ENCODE measurements at places on chromosomes 1 and 21.

DNA sequence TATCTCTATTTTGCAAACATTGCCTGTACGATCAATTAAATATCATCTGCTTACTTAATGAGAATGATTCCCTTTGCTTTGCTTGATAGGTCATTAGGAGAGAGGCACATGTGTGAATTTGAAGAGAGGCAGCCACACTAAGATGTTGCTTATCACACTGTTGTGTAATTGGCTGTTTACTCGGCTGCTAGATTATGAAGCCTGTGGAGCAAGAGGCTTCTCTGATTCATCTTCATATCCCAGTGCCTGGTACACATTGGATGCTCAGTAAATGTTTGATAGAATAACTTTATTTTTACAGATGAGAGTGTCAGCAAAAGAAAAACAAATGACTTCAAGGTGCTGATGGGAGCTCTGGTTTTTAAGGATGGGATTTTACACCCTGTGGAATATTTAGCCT, 156.2 kb upstream of the C8B start:
- DNase-seq: no peak

- DNase-seq: no peak
Observed at GRCh38 chr1:204348722-204349121, 11.0 kb downstream of the PLEKHA6 start.

- DNase-seq: no peak
Observed at GRCh38 chr1:216740331-216740730, 17.1 kb upstream of the ESRRG start.

DNA sequence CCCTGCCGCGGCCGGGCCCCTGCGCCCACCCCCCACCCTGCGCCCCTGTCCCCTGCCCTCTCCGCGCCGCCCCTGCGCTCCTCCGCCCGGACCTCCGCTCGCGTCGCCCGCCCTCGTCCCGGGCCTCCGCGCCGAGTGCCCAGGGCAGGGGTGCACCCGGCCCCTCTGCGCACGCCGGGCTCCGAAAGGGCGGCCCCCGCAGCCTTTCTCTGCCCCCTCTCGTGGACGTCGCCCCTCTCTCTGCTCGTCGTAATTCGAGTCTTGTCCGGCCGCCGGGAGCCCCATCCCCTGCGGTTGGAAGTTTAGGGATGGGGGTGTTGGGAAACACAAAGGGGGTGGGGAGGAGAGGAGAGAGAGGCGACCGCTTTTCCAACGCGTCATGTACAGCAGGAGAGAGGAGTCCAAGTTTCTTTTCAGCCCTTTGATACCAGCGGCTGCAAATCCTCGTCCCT, 407 bp downstream of the GALNT2 start:
- peak; percentile 31 for DNase-seq

DNA sequence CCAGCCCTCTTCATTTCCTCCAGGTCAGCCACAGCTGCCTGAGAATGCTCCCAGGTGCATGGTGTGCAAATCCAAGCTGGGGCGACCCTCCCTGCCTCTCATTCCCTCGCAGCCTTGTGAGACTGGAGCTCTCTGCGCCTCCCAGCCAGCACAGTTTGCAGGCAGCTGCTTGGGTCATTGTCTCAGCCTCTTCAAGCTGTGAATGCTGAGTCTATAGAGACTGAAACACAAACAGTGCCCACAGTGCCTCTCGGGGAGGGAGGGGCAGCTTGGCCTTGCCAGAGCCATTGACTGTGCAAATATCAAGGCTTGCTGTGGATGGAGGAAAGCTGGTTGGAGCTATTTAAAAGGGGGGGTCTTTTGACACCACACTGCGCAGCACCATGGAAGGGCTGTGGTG, 10.6 kb downstream of the PLXNA2 start:
- no peak for DNase-seq

GRCh38 chr1:62281922-62282555, 37.2 kb downstream of the KANK4 start:
- no peak for DNase-seq
